ENCODE measurements at places on chromosomes 4 and X.

DNA sequence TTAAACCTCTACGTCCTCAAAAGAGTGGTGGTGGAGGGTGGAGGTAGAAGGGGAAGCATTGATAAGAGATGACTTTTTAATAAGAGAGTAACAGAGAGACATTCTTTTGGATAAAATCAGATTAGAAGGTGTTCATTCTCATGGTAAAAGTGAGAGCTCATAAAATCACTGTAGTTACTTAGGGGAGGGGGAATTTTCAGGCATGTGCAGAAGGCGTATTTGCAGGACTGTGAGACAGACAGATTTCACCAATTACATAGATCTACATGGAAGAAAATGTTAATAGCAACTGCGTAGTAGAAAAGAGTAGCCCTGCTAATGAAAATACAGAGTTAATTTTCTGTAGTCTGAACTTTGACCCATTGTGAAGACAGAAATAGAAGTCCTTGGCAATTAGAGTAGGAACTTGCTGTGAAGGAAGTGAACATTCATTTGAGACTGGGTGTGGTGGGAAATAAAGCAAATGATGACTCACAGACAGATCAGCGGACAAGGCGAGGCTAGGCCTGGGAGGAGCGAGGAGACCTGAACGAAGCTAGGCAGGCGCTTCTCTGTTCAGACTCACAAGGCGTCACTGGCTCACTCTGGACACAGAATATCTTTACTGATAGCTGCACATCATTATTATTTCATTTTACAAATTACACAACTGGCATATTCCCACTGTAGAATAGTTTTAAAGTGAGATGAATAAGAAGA is 57.2 kb upstream of the FAM9C start:
- DNase-seq: peak; percentile 46

GRCh38 chrX:18797141-18797540 is 89.7 kb downstream of the PPEF1 start:
- DNase-seq: no peak

DNA sequence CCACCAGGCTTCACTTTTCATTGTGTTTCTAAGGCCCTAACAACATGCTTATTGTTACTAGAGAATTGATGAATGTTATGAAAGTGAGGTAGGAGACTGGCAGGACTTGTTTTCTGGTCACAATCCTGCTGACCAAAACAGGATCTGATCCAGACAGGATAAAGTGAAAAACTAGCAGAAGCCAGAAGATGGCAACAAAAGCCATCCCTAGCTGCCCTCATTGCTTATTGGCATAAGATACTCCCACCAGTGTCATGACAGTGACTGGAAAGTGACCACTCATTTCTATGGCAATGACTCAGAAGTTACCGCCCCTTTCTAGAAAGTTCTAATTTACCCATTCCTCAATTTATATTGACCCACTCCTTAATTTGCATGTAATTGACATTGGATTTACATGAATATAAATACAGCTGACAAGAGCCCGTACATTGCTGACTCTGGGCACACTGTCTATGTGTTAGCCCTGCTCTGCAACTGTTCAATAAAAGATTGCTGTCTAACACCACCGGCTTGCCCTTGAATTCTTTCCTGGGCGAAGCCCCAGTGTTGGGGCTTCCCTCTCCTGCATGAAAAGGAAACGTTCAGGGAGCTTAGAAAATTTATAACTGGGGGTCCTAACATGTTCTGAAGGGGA is 30.0 kb upstream of the FGG start:
- DNase-seq: no peak

- no peak for DNase-seq
Measured at GRCh38 chr4:170887396-170887795, 797.6 kb upstream of the AADAT start.

- peak; percentile 28 for DNase-seq
Measured at GRCh38 chrX:141278306-141278705, 36.0 kb upstream of the SPANXC start.

GRCh38 chr4:165095291-165095690 is 17.4 kb downstream of the TMEM192 start:
- DNase-seq: no peak

GRCh38 chr4:56323327-56323726 is 64.0 kb downstream of the AASDH start:
- DNase-seq: no peak

DNA sequence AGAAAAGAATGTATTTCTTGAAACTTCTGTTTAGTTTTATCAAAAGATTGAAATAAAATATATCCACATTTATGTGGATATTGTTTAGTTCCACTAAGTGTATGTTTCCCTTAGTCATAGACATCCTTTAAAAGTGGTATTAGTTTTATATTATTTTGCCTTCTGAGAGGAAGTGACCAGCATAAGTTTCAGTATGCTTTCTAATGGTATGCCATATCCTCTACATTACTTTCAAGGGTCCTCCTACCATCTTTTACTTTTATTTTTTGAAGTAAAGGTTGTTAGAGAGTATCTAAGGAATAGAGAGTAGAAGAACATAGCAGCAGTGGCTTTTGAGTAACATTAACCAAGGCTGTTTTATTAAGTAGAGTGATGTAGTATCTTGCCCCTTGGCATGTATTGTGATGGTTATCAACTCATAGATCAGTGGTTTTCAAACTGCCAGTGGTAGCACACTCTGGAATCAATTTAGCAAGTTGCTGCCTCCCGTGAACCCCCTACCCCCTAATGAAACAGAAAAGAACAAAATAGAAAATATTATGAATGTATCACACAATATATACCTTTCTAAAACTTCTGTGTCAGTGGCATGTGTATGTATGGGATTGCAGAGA is 44.8 kb downstream of the RBPJ start:
- DNase-seq: no peak

DNA sequence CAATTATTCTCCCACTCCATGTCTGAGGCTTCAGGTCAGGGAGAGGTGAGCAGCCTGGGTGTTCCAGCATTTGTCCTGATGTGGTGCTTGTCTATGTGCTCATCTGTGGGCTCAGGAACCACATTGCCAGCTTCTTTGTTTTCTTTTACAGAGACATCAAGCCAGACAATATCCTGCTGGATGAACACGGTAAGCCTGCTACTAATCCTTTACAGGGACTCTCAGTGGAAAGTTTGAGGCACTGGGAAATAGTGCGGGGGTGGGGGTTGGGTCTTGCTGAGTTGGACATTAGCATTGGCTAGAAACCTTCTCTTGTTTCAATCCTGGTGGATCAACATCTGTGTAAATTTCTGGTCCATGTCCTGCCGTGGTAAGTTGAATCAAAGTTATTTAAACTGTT is 310.3 kb downstream of the EVC2 start:
- no peak for DNase-seq

DNA sequence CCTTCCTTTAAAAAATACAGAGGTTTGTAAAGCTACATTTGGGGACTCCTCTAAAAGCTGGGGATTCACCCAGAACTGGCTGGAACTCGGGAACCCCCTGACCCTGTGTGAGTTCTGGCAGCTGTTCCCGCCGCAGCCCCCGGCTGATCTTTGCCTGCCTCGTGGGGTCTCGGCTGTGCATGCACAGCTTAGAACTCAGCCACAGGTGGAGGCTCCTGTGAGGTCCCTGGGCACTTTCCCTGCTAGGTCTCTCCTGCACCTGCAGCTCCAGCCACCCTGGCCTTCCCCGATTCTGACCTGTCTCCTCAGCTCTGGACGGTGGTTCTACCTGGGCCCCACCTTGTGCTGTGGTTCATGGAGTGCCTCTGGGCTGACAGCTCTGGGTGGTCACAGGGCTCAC is 48.6 kb upstream of the HGFAC start:
- no peak for DNase-seq

DNA sequence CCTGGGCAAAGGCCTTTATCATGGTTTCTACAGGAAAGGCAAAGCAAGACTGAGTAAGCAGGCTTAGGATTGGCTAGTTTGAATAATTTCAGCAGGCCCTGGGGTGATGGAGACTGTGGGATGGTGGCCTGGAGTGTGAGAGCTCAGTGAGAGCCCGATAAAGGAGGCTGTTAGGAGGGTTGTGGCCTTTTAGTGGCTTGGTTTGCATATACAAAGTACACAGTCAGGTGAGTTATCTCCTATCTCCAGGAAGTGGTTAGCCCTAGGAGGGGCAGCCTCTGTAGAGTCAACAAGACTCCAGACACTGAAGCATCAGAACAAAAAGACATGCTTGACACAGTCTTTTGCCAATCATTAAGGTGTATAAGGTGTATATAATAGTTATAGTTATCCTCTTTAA is 157.2 kb downstream of the CFAP299 start:
- no peak for DNase-seq

- no peak for DNase-seq
Measured at GRCh38 chr4:180455226-180455625, 1788.0 kb upstream of the TENM3 start.

GRCh38 chr4:71713611-71714203 is 70.2 kb downstream of the GC start:
- peak; percentile 76 for DNase-seq

DNA sequence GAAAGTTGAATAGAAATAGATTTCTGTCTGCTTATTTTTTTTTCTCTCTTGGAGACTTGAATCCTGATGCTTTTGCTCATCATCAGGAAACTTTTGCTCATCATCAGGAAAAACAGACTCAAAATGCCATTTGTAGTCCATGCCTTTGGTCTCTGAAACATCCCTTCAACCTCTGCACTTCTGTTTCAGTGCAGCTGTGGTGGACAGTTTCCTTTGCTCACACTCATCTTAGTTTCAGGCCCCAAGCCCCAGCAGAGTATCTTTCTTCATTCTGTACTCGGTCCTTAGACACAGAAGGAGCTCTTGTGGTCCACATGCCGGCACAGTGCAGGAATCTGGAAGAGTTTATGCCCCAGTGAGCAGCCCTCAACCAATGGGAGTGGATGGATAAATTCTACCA is 337.9 kb downstream of the PPP3CA start:
- no peak for DNase-seq

DNA sequence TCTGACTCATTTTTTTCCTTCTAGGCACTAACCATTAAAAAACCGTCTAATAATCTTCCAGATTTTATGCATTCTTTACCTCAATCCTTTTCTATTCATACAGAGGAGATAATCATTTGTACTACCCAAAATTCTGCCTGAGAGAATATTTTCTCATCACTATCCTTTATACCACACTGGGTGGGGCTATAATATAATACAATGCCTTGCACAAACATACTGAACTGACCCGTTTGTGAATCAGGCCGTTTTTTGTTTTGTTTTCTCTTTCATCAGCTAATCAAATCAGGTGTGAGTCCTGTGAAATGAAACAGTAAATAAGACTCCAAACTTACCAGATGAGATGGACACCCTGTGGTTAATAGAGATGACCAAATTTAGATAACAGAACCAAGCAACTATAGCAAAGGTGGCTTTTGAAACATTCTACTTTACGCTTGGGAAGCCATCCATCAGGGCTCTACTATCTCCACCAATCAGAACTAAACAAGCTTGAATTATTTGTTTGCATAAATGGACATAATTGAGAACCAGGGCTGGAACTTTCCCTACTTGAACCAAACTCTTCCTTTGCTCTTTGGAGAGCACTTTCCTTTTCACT is 573.0 kb downstream of the GABRG1 start:
- no peak for DNase-seq

DNA sequence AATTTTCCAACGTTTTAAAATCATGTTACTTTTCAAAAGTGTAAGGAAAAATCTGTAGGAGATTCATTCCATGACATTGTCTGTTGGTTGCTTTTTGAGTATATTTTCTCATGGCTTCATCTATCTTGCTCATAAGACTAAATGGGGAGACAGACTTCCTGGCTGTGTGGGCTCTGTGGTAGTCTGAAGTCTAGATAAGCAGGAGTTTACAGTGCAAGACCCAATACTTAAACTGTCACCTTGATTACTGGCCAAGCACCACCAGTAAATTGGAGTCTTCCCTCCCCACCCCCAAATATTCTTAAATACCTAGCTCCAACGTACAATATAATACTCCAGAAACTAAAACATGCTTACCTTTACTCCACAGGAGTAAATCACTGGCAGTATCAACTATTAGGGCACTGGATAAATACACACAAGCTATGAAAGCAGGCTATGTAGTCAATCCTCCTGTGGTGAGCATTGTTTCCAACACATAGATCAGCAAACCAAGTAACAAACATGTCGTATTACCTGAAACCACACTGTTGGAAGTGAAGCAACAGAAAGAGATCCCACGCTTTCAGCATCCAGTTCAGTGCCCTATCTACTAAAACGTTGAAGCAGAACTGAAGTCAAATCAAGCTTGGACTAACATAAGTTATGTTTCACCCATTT is 6.2 kb downstream of the HNRNPD start:
- no peak for DNase-seq

DNA sequence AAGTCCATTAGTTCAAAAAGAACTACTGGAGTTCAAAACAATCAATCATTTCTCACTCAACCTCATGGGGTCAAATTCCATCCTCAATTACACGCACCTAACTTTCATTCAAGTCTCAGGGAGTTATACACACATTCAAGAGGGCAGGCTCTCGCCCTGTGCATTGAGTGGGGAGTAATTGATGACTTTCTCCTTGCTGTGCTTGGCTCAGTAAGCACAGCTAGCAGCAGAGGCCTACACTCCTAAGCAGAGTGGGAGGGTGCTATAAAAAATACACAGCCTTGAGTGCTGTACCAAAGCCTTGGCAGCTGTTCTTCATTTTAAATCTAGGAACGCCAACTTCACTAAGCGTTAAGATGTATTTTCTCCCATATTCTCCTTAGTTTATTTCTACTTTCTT is 958.3 kb upstream of the ADGRL3 start:
- no peak for DNase-seq

GRCh38 chr4:185997296-185997695 is 71.7 kb upstream of the TLR3 start:
- no peak for DNase-seq

DNA sequence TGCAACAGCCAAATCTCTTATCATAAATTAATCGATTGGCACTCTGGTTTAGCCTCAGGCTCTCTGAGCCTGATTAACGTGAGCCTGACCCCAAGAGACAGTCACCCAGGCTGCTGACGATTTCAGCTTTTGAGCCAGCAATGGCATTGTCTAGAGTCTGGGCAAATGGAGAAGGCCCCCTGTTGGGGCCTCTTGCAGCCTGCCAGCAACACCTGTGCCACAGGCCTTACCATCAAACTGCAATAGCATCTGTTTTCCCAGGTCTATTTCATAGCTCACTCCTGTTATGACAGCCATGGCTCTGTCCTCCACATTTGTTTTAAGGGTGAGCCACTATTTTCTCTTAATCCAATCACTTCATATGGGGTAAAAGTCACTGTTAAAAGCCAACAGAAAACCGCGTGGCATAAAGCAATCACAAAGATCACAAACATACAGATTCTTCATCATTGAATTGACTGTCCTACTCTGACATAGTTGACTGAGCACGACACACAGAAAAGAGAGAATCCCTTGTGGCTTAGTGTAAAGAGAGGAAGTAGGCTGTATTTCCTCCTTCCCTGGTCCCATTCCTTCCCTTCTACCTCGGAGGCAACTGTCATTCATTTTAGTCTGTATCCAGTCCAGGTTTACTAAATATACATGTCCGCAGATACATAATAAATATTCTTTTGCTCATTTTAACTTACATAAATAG is 47.8 kb downstream of the SLC9A7 start:
- DNase-seq: peak; percentile 17

DNA sequence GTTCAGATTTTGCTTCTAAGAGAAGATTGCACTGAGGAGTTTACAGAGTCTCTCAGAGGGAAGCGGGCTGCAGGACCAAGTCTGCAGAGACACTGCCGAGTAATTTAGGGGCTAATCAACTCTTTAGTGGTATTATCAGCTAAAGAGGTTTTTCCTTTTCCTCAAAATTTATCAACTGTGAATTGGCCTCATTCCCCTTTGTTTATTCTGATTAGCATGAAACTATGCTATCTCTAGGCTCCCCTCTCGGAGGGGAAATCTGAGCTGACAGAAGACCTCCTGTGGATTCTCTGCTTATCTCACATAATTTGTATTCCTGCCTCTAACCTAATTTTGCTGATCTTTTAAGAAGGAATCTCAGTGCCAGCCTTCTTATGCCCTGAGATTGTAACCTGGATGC is 201.0 kb downstream of the DCTD start:
- no peak for DNase-seq

- peak; percentile 89 for DNase-seq
Measured at GRCh38 chrX:77785486-77786364, at the start of gene ATRX. TSS of gene ATRX (minus strand) at chrX:77786216. CDS start at chrX:77786001, 215 bp downstream.

Measured in Kasumi-1 (cell line).